ENCODE measurements at places on chromosomes 12 and 14.

DNA sequence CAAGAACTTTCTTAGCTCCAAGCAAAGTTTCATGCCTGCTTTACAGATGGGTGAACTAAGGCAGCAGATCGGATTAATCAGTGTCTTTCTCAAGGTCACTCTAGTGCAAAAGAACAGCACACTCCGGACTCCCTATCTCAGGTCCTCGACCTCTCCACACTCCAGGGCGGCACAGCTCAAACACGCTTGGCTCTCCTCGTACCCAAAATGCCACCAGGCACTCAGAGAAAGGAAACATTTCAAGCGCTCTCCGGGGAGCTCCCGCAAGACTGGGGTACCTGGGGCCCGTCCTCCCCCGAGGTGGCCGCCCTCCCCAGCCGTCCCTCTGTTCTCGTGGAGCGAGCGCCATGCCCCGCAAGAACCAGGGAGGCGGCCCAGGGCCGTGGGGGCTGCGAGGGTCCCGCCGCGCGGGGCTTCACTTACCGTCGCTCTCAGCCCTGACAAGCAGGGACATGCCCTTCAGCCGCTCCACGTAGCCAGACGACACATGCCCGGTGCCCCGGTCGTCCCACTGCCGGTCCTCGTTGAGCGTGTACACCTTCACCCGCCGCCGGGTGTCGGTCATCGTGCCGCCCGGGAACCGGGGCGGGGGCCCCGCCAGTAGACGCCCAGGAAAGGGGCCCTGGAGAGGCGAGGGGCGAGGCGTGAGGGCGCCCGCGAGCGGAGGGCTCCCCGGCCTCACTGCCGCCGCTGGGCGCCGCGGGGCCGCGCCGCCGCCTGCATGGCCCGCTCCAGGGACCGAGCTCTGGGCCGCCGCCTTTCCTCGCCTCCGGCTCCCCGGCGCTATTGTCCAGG lies 830 bp downstream of the PPP4R3A start:
- no peak for DNase-seq

GRCh38 chr12:75944097-75944904 lies 87.3 kb downstream of the PHLDA1 start:
- peak; percentile 96 for DNase-seq

GRCh38 chr12:111387747-111388323 lies 17.9 kb upstream of the SH2B3 start:
- DNase-seq, result no peak

DNA sequence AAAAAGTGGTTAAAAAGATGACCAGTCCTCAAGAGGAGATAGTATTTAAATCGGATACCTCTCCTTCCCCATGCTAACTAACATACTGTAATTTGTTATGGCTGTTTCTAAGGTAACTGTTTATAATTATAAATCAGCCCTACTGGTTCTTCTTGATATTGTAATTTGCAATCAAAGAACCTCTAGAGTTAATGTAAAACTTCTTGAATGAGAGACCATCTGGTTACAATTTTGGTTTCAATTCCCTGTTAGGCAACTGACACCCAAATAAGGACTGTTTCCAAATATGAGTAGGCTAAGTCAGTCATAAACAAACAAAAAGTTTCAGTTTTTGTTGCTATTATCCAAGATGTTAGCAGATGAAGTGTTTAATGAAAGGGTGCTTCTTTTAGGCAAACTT lies 120.2 kb upstream of the DNM1L start:
- no peak for DNase-seq

DNA sequence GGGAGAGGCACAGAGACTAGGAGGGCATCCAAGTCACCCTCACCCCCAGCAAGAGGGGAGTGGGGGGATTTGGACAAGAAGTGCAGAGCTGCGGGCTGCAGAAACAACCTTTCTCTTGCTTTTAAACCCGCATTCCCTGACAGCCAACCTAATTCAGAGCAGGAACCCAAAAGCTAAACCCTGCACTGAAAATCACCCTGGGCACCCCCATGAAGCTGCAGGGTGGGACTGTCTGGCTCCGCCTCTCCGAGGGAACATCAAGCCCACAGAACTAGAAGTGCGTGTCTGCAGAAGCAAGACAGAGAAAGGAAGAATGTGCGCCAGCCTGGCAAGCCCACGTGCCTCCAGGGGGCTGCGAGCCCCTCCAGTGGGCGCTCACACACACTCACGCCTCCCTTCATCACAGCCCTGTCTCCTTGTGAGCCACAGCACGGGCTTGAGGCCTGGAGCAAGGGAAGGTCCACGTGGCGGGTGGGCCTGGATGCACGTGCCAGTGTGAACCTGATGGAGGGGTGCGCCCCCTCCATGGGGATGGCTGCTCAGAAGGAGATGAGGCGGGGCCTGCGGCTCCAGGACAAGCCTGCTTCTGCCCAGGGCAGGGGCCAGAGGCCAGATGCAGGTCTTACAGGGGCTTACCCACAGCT lies 27.8 kb upstream of the PNMA1 start:
- no peak for DNase-seq

GRCh38 chr14:85317491-85318021 lies 212.4 kb upstream of the FLRT2 start:
- DNase-seq, result peak; percentile 3

DNA sequence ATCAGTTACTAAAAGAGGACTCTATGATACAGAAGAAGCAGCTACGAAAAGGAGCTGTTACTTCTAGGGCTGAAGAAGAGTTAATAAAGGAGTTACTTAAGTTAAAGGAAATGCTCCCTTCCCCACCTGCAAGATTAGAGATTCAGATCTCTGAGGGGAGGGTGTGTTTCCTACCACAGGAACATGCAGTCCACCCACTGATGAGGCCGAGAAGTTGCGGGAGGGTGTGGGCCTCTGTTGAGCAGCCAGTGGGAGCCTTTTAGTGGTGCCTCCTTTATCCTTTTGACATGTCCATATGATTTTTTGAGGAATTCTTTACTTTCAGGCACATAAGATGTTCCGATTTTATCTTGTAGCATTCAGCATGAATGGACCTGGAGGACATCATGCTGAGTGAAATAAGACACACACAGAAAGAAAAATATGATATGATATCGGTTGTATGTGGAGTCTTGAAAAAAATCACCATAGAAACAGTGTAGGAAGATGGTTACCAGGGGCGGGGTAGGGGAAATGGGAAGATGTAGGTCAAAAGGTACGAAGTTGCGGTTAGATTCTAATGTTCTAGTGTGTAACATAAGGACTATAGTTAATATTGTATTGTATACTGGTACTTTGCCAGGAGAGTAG lies 4.4 kb upstream of the M6PR start:
- no peak for DNase-seq

DNA sequence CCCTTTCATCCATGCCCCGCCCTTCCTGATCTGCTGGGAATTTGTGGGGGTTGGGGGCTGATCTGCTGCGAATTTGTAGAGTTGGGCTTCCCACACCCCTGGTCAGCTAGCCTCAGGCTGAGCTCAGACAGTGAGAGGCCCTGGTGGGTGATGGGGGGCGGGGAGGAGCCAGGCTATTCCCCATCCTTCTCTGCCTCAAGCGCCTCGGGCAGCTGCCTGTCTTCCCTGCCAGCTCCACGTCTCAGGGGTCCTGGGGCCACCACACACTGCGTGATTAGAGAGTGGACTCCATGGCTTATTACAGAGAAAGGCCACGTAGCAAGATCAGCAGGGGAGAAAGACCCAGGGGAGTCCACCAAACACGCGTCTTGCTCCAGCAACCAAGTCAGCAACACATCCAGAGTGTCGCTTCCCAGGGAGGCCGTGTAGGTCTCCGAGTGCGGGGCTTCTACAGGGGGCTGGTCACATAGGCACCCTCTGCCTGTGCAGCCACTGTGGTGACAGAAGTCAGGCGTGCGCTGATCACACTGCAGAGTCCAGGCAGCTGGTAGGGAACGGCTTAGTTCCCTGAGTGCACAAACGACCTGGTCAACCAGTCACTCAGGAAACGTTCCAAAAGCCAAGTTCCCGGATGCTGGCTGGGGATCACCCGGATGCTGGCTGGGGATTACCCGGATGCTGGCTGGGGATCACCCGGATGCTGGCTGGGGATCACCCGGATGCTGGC lies 254.4 kb upstream of the SFSWAP start:
- DNase-seq, result no peak

DNA sequence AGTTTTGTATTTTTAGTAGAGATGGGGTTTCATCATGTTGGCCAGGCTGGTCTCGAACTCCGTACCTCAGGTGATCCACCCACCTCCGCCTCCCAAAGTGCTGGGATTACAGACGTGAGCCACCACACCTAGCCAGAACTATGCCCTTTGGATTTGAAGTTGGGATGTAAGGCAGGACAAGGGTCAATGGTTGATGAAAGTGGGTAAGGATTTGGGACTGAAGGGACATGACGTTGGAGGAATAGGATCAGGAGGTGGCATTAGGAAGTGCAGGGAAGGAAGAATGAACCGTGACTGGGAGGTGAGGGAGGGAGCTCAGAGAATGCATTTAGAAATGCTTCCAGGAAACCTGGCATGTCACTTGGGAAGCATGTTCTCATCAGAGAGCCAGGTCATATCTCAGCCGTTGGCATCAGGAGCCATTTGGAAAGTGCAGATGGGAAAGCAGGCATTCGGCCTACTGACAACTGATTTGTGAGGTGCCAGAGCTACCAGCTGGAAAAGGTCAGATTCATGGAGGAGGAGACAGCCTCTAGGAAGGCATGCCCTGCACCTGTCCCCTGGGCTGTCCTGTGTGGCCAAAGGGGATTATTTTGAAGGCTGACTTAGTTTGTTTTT lies 2.2 kb downstream of the CRADD start:
- DNase-seq, result no peak

GRCh38 chr12:54277823-54278276 lies 2.1 kb downstream of the CBX5 start:
- DNase-seq, result no peak

GRCh38 chr12:80709811-80710726 lies 2.6 kb downstream of the MYF6 start:
- peak; percentile 14 for DNase-seq

- DNase-seq, result no peak
Measured at GRCh38 chr14:68716698-68717097, 76.2 kb downstream of the ZFP36L1 start.

- no peak for DNase-seq
Measured at GRCh38 chr12:54504550-54504949, 7.0 kb downstream of the NCKAP1L start.

DNA sequence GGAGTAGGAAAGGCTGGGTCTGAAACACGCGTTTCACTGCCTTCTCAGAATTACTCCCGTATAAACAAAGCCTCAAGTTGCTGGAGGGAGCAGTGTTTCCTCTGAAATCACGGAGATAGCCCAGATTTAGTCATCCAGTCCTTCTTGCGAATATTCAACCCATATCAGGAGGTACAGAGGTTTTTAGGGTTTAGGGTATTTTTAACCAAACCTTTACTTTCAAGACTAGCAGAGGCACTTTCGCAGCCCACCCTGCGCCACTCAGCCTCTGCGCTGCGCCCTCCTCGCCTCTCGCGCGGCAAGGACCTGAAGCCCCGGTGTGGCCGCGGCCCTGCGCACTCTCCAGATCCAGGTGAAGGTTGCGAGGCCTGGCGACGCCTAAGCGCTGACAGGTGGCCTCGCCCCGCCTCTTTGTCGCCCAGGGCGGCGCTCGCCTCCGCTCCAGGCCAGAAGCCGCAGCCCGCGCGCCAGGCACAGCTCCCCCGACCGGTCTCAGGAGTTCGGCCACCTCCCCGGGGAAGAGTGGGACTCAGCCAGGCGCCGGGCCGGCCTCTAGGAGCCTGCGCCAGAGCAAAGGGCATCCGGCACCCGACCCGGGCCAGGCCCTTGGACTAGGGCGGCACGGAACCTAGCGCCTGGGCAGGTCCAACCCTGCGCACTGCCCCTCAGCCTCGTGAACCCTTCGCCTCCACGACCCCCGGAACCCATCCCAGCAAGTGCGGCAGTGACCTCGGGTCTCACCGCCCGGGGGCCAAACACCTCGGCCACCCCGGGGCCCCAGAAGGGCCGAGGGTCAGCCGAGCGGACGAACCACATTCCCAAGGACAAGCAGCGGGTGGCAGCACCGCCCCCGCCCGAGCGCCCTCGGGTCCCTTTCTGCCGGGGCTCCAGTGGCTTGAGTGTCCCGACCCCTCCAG lies 1.8 kb upstream of the SAMD4A start:
- peak; percentile 68 for DNase-seq

DNA sequence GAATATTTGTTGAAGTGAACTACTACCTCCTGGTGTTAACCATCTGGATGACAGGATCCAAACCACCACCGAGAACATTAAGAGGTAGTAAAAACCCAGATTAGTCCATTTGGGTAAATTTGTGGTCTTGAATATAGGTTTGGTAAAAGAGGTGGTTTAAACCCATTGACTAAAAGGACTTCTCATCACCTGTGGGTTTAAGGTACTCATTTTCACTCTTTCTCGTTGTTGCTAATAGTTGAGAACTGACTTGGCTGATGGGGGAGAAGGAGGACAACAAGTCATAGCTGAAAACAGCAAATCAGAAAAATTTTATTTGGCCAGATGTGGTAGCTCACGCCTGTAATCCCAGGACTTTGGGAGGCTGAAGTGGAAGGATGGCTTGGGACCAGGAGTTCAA lies 59.2 kb downstream of the ACADS start:
- no peak for DNase-seq

DNA sequence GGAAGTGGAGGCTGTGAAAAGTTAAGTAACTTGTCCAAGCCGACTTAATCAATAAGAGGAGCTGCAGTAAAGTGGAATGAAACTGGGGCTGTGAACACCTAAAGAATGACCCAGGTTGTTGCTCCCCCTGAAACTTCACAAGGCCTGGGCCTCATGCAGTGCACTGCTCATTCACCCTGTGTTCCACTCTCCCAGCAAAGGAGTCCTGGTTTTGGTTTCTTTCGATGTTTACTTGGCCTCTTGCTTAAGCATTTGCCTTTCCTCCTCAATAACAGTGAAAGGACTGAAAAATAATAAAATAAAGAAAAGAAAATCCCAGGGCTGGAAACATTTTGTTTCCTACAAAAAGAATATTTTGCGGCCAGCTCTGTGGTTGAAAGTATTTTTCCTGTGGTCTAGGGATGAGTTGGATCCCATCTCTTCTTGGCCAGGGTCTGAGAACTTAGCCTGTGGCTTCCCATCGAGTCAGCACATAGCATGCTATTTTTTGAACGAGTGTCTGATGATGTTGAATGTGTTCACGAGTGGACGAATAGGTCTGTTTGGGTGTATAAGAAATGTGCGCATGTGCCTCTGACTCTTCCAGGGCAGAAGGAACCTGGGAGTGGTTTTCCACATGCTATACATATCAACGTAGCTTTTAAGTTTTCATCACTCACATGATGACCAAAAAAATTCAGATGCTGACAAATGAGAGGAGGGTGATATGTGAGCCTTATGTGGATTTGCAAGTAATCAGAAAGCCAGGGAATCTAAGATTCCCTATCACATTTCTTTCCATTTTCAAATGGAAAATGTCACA lies 349.8 kb downstream of the ZFP36L1 start:
- no peak for DNase-seq

- peak; percentile 81 for DNase-seq
Measured at GRCh38 chr12:10941916-10942607, 3.0 kb upstream of the TAS2R14 start.

GRCh38 chr14:20428802-20429201 lies 7.2 kb downstream of the KLHL33 start:
- no peak for DNase-seq
